NCI-H1048 (cell line): ENCODE measurements at places on chromosomes 12 and 14.

DNA sequence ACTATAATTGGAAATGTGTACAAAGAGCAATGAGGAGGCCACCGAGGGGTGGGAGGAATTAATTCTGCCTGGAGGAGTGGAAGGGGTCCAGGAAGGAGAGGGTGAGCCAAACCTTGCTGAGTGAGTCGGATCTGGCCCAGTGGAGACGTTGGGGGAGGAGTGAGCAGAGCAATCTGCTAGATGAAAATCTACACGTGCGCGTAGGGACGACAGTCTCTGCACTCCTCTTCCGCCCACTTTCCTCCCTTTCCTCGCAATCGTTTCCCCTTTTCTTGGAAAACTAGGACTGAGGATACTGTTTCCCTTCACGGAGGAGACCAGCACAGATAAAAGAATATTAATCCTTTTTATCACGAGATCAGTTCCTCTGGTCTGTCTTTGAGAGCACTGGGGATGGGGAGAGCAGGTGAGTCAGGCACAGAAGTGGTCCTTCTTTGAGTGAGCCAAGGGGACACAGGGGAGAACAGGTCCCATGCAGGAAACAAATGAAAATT is 2.9 kb upstream of the NAB2 start:
- no peak for DNase-seq

DNA sequence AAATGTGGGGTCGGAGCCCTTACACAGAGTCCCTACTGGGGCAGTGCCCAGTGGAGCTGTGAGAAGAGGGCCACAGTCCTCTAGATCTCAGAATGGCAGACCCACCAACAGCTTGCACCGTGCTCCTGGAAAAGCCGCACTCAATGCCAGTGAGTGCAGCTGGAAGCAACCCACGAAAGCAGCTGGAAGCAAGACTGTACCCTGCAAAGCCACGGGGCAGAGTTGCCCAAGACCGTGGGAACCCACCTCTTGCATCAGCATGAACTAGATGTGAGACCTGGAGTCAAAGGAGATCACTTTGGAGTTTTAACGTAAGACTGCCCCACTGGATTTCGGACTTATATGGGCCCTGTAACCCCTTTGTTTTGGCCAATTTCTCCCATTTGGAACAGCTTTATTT is 12.3 kb downstream of the GTF2A1 start:
- no peak for DNase-seq

- no peak for DNase-seq
Observed at GRCh38 chr12:3274664-3275063, 197.5 kb downstream of the TSPAN9 start.

DNA sequence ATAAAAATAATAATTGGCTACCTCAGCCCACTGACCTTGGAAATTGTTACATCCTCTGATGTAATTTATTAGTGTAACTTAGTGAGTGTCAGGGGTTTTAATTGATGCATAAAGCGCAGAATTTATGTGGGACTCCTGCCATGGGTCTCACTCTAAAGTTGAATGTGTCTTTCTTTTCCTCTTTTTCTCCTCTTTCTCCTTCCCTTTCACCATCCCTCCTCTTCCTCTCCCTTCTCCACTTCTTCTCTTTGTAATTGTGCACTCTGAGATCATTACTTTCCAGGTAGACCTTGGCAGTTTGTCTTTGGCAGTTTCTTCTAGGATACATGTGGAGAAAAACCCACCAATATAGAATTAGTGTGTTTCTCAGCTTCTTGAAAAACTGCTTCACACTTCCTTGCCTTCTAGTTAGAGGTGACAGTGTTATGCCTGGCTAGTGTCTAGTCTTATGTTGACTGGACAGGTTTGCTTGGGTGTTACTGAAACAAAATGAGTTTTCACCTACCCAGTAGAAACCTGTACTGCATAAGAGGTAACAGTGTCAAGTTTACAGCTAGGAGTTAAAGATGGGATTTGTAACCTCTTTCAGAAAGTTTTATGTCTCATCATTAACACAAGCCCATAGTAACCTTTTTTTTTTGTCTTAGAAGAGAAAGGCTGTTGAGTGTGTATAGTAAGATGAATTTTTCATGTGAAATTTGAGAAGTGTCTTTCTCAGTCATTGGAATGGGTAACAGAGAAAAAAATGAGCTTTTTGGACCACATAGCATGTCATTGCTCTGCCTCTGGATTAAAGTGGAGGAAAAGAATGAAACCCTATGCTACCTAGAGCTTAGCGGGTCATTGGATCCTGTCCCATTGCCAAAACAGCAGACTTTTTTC is 18.6 kb downstream of the PELI2 start:
- DNase-seq = no peak

GRCh38 chr14:105974902-105975301 is 448.5 kb downstream of the TMEM121 start:
- DNase-seq = no peak

DNA sequence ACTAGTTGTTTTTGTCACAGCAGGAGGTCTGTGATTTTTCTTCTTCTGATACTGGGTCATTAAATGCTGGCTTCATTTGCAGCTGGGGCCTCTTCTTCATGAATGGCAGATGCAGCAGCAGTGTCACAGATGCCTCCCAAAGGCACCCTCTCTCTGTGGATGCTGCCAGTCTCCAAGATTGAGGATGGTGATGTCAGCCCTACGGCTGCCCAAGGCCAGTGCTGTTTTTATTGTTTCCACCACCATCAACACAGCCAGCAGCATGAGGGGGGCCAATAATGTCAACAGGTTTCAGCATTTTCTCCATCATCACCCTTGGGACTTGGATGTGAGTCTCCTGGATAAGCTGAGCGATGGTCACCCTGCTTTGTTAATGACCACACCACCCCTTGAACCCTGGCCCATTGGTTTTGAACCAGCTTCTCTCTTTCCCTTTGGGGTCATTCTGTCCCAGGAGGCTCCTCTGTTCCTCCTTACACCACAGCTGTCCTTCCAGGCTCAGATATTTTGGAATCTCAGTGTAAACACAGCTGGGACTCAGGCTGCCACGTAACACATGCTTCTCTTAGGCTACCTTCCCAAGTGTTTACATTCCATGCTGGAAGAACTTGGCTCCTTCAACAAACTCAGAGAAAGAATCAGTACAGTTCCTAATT is 151.7 kb upstream of the DDHD1 start:
- no peak for DNase-seq

- no peak for DNase-seq
Observed at GRCh38 chr12:66999141-66999540, 270.0 kb upstream of the CAND1 start.

- DNase-seq = no peak
Observed at GRCh38 chr12:100995771-100996170, 201.2 kb downstream of the ANO4 start.

GRCh38 chr12:114186241-114187002 is 219.5 kb downstream of the TBX5 start:
- DNase-seq = no peak

DNA sequence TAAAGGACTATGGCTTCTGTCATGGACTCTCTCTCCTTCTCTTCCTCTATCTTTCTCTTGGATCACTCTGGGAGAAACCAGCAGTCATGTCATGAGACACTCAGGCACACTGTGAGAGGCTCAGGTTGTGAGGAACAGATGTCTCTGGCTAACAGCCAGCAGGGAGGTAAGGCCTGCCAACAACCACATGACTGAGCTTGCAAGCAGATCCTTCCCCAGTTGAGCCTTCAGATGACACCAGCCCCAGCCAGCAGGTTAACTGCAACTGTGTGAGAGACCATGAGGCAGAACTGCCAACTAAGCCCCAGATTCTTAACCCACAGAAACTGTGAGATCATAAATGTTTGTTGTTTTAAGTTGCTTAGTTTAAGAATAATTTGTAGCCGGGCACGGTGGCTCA is 90.6 kb downstream of the VCPKMT start:
- no peak for DNase-seq

GRCh38 chr12:57268264-57268663 is 17.3 kb upstream of the STAC3 start:
- no peak for DNase-seq

DNA sequence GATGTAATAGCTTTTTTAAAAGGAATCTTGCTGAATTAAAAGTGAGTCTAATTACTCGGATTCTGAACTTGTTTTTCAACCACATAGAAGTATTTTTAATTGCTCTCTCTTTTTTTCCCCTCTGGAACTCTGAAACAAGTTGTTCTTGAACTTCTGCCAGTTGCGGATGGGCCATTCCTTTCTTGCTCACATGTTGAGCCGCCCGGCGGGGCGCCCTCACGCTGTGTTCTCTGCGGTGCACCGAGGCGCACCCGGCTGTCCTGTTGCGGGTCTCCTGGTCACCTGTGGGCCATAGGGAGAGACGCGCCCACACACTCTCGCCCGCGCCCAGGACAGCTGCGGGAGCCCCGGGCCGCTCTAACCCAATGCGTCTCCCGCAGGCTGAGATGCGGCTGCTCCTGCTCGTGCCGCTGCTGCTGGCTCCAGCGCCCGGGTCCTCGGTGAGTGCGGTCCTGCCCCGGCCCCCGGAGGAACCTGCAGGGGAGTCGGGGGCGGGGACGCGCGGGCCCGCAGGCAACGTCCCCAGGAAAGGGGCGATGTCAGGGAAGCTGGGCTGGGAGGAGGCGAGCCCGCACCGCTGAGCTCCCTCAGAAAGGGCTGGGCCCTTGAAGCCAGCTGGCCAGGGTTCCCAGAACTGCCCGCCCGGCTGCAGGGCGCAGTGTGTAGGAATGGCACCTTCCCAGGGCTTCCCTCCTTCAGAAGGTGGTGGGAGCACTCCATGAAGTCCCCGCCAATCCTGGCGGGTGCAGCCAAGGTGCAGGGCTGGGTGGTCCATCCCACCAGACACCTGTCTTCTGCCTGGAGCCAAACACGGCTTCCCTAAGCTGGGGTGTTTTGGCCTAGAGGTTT is 2.3 kb downstream of the PAPLN start:
- DNase-seq = no peak

- DNase-seq = no peak
Observed at GRCh38 chr12:113232089-113232839, 11.0 kb downstream of the TPCN1 start.

DNA sequence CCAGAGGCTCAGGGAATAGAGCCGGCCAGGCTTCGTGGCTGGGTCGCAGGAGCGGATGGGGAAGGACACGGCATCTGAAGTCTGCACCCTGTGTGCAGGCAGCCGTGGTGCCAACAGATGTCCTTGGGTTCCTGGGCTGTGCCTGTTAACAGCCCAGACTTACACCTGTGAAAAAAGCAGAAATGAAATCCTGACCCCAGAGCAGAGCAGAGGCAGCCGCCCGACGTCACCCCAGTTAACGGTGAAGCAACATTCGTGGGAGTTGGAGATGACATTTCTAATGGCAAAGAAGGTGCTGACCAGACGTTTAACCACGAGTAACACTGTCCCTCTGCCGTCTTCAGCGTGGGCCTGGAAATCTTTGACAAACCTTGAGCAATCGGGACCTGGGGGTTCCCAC is 200.3 kb upstream of the DIO3 start:
- no peak for DNase-seq

- DNase-seq = no peak
Observed at GRCh38 chr12:49558526-49558925, 9.4 kb downstream of the MCRS1 start.

- DNase-seq = no peak
Observed at GRCh38 chr14:72932893-72933292, 6.6 kb downstream of the DCAF4 start.

- DNase-seq = no peak
Observed at GRCh38 chr14:95098984-95099599, 58.2 kb downstream of the DICER1 start.

DNA sequence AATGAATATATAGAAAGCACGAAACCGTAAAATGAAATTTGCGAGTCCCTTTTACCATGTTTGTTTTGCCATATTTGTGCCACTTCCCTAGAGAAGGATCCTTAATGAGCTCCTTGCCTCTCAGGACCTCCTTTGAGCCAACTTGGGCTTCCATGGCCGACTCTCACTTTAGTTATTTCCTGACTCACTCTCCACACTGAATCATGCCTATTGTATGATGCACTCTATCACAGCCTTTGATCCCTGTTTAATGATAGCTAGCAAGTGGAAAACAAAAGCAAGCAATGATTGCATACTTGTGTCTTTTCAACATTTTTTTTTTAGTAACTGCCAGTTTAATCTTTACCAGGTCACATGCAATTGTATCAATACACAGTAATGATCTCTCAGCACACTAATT is 153.2 kb downstream of the CCER1 start:
- no peak for DNase-seq

DNA sequence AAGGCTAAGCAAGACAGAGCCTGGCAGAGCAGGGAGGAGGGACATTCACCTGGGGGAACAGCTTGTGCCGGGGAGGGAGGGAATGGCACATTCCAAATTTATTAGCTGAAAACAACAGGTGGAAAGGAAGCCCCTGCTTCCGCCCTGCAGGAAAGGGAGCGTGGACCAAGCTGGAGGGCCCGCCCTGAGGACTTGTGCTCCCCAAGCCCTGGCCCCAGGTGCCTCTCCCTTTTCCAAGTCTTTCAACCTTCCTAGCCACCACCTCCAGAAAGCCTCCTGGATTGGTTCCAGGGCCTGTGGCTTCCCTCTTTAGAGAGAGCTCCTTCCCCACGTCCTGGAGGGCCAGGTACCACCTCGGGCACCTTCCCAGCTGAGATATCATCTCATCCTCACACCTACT is 2.7 kb downstream of the DEGS2 start:
- no peak for DNase-seq

- no peak for DNase-seq
Observed at GRCh38 chr14:85178864-85179263, 351.1 kb upstream of the FLRT2 start.

- no peak for DNase-seq
Observed at GRCh38 chr14:105042813-105043212, 21.9 kb upstream of the CDCA4 start.

- DNase-seq = no peak
Observed at GRCh38 chr12:4147031-4147481, 126.5 kb upstream of the CCND2 start.

DNA sequence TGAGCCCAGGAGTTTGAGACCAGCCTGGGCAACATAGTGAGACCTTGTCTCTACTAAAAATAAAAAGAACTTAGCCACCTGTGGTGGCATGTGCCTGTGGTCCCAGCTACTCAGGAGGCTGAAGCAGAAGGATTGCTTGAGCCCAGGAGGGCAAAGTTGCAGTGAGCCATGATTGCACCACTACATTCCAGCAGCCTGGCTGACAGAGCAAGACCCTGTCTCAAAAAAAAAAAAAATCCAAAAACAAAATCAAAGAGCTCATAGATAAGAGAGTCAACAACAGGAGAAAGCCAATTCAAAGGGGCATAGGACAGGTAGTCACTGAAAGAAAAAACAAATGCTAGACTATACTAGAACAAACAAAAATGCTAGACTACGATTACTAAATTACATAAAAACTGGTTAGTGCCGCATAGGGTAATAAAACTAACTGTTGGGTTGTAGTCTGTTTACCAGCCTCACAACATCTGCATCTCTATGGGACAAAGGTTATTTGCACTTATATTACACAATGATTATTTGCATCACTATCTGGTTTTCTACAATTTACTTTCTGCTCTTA is 16.6 kb upstream of the EEA1 start:
- no peak for DNase-seq

GRCh38 chr12:51661836-51662235 is 70.8 kb downstream of the SCN8A start:
- no peak for DNase-seq

DNA sequence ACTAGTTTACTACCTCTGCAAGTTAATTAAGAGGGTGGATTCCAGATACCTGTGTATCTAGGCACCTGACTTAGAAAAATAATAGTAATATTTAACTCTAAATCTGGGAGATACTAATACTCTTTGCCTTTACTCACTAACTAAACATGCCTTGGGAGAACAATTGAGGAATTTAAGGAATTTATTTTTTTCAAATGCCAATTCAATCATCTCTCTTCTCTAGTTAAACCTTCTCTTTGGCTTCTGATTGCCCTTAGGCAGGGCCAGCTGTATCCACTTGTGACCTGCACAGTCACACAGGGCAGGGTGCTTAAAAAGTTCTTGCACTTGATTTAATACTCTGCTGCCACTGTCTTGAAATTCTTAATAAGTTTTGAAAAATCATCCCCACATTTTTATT is 142.4 kb downstream of the PLCZ1 start:
- DNase-seq = no peak
